ENCODE measurements at places on chromosomes 7 and 10.

DNA sequence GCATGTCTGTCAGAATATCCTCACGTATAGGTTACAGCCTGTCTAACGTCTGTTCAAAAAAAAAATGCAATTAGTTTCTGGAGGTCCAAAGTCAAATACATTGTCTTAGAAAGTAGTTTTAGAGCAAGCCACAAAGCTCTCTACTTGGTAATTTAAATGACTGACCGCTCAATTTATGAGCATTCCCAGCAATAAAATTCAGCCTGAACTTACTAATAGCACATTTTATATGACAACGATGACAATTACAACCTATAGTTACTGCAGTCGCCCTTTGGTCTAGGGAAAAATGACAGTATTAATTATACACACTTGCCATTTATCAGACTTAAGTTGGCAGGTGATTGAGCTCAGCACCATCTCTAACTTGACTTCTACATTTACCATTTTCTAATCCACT, 425.8 kb upstream of the STEAP1 start:
- no peak for DNase-seq

DNA sequence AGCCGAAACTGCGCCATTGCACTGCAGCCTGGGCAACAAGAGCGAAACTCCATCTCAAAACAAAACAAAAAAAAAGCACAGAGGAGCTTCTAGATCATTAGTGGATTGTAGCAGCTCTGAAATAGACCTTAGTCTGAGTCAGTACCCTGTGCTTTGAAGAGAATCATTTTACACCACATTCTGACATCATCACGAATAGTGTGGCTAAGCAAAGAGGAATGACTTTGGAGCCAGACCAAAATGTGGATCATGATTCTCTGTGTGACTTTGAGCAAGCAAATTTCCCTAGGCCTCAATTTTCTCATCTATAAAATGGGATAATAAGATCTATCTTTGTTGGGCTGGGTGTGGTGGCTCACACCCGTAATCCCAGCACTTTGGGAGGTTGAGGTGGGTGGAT, 618.9 kb downstream of the CALN1 start:
- DNase-seq, result no peak

DNA sequence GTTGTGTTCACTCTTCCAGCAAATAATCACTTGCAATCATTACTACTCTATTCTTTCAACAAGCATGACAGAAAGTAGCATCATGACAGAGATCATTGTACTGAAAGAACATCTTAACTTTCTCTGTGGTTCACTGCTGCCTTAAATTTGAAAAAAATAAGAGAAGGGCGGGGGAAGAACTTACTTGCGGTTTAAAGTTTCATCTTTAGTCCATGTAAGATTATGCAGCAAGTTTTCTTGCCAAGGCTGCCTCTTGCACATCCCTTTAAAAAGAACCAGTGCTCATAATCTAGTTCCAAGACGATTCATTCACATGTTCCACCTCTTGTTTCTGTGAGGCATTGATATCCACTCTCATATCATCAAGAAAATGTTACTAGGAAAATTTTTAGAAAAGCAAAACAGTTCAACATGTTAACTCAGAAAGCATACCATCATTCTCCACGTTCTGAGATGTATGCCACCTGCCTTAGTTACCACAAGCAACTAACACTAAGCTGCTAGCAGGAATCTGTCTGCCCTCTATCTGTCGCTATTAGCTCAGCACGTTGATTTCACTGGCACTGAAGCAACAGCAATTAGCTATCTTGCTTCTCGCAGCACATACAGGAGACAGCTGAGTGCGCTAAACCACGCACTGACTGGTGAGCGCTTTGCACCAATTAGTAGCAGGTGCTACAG, at the start of gene PCDH15:
PCDH15 (minus strand) TSS at position 491 of the 681 bp plus-strand sequence. CDS start 136,969 bp downstream, outside the sequence.
- DNase-seq, result no peak

- DNase-seq, result no peak
Observed at GRCh38 chr7:69364813-69365643, 233.2 kb upstream of the AUTS2 start.

GRCh38 chr7:112938863-112939573, 147.6 kb downstream of the GPR85 start:
- no peak for DNase-seq

- DNase-seq, result no peak
Observed at GRCh38 chr10:73967022-73967429, 30.9 kb upstream of the VCL start.

All from esophagus squamous epithelium (tissue), 5 donors.